ENCODE measurements at places on chromosomes 12 and 14.

- DNase-seq = no peak
These were observed 66.4 kb downstream of the UNC79 start for GRCh38 chr14:93496856-93497741.

DNA sequence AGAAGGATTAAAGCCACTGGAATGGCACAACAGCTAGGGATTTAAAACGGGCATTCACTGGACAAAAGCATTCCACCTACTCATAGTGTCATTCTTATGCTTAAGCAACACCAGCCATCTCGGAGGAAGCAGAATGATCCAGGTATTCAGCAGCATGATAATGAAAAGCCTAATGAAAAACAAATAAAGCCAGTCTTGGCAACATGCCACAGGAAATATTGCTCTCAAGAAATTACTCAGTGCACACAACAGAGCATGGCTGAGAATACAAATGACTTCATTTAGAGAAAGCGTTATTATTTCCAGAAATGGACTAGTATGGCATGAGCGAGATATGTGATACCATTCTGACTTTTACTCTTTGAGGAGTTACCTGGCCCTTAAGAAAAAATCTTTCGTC lies 442.2 kb downstream of the APAF1 start:
- DNase-seq = no peak

DNA sequence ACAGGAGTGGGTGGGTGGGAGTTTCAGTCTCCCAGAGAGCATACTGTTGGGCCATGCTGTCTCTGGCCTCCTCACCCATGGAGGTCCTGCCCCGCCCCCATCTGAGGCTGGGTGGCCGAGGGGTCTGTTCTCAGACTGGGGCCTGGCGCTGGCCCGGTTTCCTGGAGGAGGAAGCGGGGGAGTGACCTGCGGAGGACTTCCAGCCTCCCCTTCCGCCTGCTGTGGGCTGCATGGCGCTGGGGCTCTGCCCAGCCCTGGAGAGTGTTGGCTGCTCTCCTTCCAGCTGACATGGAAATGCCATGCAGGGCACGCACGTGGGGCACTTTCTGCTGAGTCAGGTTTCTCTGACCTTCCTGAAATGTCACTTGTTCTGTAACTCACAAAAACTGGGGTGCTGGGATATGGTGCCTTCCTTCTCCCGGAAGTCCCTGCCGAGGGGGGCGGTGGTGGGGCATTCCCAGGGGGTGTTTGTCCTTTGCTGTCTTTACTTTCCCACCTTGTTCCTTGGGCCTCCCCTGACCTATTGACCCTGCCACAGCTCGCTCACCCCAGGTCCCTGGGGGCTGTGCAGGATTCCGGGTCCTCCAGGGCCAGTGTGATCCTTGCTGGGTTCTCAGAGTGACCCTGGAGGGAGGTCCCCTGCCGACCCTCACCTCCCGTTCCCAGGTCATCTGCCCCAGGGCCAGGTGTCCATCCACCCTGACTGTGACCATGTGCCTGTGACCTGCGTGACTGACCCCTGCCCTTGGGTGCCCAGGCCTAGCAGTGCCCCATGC lies 23.6 kb downstream of the PACS2 start:
- no peak for DNase-seq

DNA sequence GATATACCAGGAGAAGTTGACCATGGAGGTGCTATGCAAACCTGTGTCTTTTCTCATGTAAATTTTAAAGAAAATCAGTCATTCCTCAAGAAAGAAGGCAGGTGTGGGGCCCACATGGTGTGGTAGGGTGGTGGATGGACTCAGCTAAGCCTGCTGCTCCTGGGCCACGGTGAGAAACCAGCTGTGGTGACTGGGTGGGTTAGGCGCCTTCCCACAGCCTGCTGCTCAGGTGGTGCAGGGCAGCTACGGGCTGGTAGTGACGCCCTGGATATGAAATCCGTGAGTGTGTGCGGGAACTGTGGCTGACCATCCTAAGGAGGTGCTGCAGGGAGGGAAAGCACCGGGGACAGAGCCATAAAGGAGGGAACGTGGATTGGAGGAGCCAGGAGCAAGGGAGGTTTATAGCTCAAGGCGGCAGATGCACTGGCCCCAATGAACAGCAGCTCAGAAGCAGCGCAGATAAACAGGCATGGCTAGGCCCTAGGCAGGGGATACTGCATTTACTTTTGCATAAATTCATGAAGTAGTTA lies 408.8 kb downstream of the FUT8 start:
- no peak for DNase-seq

DNA sequence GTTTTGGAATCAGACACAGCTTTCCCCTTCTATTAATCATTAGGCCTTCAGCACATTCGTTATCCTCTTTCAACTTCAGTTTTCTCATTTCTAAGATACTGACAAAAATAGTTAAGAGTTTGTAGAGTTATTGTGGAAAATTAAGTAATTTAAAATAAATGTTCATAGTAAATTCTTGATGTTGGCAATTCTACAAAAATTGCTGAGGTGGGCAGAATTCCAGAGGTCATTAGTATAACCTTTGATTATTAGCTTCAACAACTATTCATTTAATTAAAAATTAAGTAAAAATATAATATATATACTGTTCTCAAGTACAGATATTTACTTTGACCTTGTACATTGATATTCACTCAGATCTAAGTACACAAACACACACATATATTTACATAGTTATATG lies 58.5 kb downstream of the DIO2 start:
- DNase-seq = no peak

GRCh38 chr14:103763730-103764488 lies 48.3 kb downstream of the ZFYVE21 start:
- no peak for DNase-seq

GRCh38 chr12:12138203-12139154 lies 67.7 kb downstream of the BCL2L14 start:
- no peak for DNase-seq

GRCh38 chr12:85656561-85656960 lies 179.6 kb downstream of the RASSF9 start:
- no peak for DNase-seq

DNA sequence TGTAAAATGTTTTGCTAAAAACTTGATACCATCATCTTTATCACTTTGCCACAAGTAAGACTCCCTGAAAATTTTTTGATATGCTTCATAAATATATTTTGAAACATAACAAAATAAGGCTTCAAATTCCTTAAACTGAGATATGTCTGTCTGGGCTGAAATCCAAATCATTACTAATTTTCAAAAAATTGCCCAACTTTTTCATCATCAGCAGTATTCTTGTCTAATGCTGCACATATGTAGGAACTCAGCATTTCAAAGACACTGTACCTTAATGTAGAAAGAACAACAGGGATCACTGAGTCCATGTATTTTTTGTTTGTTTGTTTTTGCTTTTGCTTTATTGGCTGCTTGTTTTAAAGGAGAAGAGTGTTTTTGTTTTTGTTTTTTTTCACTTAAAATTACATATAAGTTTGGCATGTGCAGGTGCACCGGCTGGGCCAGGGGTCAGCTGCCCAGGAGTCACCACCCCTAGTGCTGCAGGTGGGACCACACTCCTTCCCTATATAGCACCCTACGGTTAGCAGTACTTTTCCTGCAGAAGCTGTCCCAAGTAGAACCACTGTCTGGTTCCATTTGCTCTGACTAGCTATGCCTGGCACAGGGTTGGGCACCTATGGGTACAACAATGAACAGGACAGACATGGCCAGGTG lies 231.2 kb downstream of the PIK3C2G start:
- DNase-seq = peak; percentile 18

DNA sequence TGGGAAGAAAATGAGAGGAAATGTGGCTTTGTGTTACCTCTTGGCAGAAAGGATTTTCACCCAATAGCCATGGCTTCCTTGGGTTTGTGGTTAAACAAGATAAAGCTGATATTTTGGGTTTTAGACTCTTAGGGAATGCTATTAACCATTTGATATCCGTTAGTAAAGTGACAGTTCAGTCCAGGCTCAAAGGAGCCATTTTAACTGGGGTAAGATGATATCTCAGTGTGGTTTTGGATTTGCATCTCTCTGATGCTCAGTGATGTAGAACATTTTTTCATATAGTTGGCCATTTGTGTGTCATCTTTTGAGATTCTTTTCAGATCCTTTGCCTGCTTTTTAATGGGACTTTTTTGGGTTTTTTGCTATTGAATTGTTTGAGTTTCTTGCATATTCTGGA lies 30.1 kb downstream of the IFT43 start:
- DNase-seq = no peak

GRCh38 chr12:66258011-66258410 lies 44.3 kb upstream of the HELB start:
- no peak for DNase-seq

All from astrocyte of the spinal cord (primary cell).